ENCODE measurements at places on chromosomes 1 and 21.

GRCh38 chr21:38913120-38913892, 107.6 kb downstream of the ETS2 start:
- DNase-seq: no peak

- DNase-seq: no peak
Observed at GRCh38 chr1:195141294-195141693, 1466.9 kb downstream of the KCNT2 start.

GRCh38 chr1:203522237-203522636, 28.3 kb downstream of the OPTC start:
- no peak for DNase-seq

DNA sequence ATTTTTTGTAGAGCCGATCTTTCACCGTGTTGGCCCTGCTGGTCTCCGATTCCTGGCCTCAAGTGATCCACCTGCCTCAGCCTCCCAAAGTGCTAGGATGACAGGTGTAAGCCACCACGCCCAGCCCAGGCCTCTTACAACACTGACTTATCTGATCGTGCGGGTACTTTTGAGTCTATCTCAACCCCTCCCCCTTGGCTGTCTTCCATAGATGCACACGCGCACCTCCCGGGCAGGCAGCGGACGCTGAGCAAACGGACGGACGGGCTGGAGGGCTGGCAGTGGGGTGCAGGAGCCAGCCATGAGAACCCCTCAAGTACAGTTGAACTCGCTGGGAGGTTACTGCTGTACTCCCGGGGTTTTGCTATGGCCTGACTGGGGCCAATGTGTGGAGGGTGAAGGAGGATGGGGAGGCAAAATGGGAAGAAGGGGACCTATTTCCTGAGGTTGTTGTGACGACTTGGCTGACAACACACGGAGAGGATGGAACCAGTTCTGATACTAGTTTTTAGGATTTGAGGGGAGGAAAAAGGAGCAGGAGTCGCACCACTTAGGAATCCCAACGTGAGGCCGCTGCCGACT, 959 bp downstream of the CD58 start:
- no peak for DNase-seq

- no peak for DNase-seq
Observed at GRCh38 chr1:200182701-200183100, 155.2 kb downstream of the NR5A2 start.

All from head of caudate nucleus (tissue), 42 donors.